Stimulated activated naive CD4-positive, alpha-beta T cell treated with Interleukin-2 at 50 U/mL for 16 hours (primary cell): ENCODE measurements at places on chromosomes 11 and 22.

DNA sequence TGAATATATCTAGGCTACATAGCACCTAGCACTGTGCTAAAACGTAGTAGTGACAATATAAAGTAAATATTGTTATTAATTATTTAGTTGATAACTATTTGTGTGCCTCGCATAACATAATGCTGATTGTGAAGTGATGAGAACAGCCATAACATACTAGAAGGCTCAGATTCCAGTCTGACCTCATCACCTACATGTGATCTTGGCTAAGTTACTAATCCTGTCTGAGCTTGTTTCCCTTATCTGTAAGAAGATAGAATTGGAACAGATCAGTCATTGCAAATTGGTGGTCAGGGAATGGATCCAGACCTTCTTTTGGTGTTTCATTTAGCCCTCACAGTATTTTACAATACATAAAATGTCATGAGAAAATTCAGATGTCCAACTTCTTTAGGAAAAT, 103.4 kb upstream of the SEZ6L start:
- no peak for DNase-seq

DNA sequence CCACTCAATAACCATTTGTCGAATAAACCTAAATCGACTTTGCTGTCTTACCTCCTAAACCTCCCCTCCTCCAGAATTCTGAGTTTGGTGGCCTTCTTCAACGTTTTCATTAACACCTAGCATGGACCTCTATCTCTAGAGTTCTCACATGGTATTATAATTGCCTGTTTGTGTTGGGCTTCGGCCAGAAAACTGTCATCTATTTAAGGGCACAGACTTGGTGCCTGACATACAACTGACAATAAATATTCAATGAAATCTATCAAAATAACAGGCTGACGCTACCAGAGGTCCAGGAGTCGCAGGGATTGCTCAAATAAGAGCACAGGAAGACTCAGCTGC, 687 bp downstream of the ALKBH8 start:
- DNase-seq, result no peak

DNA sequence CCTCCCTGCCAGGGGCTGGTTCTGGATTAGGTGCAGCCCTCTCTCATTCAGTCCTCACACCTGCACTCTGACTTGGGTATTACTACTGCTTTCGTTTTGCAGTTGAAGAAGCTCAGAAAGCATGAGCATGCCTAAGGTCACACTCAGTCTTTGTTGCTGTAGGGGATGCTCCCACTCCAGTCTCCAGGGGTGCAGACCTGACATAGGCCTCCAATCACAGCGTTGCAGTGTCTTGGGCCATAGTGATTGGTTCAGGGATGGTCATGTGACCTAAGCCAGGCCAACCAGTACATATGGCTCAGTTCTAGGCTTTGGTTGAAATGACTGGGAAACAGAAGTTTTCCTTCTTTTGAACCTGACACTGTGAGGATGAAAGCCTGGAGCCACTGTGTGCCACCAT, 61.7 kb downstream of the FBXO7 start:
- no peak for DNase-seq

DNA sequence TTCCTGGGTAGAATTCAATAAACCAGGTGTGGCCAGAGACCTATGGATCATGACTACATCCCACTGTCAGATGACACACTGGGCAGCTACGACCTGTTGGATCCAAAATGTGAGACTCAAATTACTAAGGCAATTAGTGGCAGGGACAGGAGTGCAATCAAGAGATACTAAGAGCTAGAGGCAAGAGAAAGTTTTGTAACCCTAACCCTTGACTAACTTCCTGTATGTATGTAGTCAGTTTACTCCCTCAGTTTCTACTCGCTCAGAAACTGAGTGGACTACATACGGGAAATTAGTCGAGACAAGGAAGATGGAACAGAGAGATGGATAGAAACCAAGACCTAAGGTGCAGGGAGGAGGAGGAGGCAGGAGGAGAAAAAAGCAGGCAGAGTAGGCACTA, 2.7 kb downstream of the CYB5R2 start:
- DNase-seq, result no peak

DNA sequence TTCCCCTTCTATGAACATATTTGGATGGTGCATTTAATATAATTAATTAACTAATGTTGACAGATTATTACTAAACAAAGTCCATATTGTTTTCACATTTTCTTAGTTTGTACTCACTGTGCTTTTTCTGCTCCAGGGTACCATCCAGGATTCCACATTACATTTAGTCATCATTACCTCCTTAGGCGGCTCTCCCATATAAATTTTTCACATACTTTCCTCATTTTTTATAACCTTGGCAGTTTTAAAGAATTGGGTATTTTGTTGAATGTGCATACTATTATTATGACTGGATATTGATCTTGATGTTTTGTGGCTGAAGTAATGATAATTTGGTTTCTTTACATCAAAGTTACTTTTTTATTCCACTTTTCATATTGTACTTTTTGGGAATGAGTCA, 755.6 kb upstream of the ANO3 start:
- no peak for DNase-seq

- no peak for DNase-seq
These were observed 76.7 kb upstream of the SEPTIN5 start for GRCh38 chr22:19637408-19638281.
